ENCODE measurements at places on chromosomes 16 and 17.

- DNase-seq: no peak
Measured at GRCh38 chr16:67456391-67457081, 24.4 kb downstream of the ATP6V0D1 start.

- DNase-seq: peak; percentile 42
Measured at GRCh38 chr16:85441189-85441889, 171.8 kb upstream of the GSE1 start.

DNA sequence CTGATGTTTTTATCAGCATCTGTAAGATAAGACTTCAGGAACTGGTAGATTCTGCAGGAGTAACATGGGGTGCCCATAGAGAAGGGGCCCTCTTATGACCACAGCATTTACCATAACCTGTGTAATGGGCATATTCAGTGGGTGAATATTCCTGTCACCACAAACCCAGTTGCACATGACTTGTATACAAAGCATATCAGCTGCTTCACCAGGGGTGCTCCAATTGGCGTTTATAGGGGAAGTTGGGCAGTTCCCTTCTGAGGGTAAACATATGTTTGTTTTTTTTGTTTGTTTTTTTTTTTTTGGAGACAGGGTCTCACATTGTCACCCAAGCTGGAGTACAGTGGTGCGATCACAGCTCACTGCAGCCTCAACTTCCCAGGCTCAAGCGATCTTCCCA lies 11.5 kb upstream of the ZG16 start:
- DNase-seq: no peak

GRCh38 chr17:66190738-66191592 lies 968 bp downstream of the CEP112 start:
- no peak for DNase-seq

- DNase-seq: no peak
Measured at GRCh38 chr16:77777745-77778144, 10.6 kb upstream of the VAT1L start.

DNA sequence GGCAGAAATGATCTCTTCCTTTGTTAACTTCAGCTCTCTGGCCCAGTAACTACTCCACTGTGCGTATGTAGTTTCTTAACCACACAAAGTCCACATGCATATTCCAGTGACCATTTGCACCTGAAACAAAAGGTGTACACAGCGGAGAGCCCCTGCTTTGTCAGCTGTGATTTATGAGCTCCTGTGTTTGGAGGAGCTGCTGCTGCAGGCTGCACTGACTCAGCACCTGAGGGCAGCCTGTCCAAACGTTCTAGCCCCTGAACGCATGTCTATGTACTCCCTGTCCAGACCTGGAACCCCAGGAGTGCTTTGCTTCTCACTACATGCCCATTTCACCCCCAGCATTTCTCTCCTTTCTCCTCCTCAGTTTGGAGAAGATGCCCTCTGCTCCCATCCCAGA lies 216.1 kb downstream of the ABCC12 start:
- no peak for DNase-seq

DNA sequence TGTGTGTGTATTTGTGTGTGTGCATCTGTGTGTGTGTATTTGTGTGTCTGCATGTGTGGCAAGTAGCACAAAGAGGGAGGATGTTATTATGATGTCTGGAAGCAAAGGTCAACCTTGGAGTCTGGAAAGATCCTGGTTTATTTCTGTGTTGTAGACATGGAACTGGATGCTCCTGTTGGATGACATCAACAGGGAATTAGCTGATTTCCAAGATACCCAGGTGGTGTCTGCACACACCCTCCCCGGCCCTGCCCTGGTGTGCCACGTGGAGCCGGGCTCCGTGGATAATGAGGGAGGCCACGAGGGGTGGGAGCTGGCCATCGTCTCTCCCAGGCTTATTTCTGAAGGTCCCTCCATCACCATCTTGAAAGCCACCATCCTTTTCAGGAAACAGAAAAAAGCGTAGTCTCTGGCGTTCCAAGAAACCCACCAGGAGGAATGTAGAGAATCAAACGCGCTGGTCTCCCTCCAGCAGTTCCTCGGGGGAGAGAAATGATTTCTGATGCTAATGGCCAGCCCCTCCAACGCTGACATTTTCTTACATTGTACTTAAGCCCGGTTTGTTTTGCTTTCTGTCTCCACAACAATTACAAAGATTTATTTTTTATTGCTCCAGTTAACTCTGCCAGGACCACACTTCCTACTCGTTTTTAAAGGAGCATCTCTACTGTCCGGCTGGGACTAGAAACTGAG lies 93.3 kb downstream of the FOXL1 start:
- no peak for DNase-seq

DNA sequence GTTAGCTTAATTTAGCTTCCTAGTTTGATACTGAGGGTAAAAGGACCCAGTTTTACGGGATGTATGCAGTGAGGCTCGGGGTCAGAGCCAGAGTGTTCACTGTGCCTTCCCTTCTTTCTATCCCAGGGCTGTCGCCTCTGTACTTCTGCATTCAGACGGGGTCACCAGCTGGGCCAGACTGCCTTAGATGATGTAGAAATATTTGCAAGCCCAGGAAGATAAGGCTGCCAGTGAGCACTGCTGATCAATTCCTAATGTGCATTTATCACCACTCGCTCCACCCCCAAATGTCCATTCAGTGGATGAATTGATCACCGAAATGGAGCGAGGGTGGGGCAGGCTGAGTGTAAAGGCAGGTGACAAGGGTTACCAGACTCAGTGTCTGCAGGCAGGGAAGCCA lies 9.1 kb downstream of the SHISA6 start:
- no peak for DNase-seq

DNA sequence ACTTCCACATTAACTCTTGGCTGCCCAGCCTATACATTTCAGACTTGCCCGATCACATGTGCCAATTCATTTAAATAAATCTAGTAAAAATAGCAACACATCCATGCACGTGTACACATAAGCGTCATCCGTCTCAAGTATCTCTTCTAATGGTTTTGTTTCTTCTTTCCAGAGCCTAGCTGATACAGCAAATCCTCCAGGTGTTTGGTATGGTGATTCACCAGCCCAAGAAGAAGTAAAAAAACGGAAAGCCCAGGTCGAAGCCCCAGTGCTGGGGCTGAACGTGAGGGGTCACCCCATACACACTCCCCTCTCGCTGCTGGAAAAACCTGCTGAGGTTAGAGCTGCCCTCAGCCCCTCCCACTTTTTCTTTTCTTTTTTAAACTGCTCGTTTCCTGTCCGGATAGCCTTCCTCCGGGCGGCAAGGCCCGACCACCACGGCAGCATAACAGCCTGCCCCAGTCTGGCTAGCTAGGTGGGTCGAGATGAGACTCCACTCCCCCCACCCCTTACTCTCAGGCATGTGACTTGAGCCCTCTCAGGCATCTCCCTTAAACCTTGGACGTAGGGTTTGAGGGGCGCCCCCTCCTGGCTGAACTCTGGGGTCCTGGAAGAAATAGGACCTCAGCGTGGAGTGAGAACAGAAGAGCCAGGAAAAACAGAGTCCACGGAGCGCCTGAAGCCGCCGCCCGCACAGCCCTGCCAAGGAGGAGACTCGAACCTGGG lies 13.9 kb upstream of the OR1F1 start:
- peak; percentile 66 for DNase-seq

DNA sequence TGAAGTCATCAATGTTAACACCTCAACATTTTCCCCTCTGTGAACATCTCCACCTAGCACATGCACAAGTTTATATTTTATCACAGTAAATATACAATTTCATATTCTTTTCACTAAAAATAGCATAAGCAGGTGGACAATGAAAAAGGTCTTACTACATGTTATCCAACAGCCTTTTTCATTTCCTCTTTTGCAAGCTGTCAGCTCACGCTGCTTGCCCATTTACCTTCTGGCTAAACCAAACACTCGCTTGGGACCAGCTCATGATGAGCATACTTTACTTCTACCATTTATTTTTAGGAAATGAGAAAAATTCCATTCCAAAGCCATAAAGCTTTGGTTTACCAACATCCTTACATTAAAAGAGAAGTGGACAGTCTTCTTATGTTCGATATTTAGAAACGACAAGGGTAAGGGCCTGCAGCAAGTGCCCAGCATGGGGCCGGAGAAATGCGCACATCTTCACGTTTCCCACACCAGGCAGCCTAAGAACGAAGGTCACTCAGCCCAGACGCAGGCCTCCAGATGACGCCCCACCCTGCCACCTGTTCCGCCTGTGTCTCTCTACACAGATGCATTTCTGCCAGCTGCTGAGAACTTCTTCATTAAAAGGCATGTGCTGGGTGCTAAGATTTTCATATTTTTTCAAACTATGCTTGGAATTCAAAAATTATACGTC lies 13.9 kb downstream of the SNN start:
- DNase-seq: no peak

DNA sequence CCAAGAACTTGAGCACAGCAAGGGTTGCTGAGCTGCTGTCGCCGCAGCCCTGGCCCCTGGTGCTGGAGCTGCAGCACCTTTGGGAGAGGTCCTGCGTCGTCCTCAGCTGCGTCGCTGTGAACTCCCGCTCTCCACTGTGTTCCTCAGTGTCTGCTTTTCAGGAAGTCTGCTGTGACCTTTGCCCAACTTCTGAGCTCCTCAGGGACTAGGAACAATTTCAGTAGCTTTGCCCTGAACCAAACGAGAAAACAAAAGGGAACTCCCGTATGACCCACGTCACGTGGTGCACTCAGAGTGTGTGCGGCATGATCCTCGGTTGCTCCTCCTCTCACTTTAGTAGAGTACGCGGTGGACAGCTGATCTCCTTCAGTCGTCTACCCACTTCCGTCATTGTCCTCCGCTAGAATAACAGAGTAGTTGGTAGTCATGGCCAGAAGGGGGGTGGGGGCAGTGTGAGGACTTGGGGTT lies 44.2 kb downstream of the WDR45B start:
- no peak for DNase-seq
